Effector CD4-positive, alpha-beta T cell (primary cell): ENCODE measurements at places on chromosomes 16 and 17.

DNA sequence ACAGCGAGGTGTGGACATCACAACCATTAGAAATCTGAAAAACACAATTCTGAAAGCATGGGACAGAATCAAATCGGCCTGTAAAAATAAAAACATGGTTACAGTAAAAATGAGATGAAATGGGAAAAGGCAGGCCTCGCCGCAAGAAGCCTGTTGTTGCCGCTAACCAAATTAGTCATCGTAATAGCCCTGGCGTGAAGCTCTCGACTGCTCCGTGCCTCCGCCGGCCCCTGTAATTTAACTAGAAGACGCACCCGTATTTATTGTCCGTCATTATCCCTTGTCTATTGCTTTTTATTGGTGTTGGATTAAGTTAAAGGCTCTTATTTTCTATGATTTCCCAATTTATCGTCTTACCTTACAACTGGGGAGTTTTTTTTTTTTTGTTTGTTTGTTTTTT is 334.6 kb upstream of the EEF2KMT start:
- no peak for DNase-seq

- no peak for DNase-seq
Measured at GRCh38 chr16:66491716-66492064, 58.2 kb downstream of the TK2 start.

GRCh38 chr17:67639555-67639954 is 78.2 kb upstream of the NOL11 start:
- no peak for DNase-seq

DNA sequence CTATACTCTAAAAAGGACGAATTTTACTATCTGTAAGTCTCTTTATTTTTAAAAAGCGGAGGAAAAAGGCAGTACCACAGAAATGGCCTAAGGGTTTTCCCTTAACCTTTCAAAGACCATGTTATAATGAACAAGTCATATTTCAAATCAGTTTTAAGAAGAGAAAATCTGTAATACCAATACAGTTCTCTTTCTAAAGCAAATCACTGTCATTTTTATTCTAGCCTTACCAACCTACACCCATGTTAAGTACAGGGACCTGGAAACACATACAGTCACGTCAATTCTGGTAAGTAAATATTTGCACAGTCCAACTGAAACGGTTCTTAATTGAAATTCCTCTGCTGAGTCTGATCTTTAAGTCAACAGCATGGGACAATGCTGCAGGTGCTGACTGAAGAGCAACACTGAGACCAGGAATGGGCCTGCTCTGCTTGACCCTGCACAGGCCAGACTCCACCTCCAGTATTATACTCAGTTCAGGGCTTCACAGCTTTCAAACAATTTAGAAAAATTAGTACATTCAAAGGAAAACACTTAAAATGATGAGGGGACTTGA is 20.2 kb downstream of the MBTPS1 start:
- no peak for DNase-seq

DNA sequence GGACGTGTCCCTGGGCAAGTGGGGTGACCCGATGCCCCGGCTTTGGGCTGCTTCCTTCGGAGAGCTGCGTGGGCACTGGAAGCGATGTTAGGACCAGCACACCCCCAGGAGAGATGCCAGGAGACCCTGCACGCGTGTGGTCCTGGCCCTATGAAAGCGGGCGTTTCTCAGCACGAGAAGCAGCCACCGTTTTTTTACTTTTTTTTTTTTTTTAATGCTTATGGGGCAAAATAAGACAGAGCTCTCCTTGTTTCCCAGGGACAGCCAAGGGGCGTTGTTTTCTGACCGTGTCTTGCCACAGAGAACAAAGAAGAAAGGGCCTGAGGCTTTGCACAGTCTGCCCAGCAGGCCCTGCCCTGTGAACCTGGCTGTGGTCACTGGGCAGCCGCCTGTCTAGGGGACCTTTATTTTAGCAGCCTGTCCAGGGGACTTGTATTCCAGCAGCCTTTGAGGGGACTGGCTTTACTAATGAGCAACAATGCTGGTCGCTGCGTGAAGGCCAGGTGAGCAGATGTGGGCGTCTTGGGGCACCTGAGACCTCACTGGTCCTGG is 996 bp downstream of the SLC25A10 start:
- no peak for DNase-seq

- DNase-seq = no peak
Measured at GRCh38 chr17:38874505-38875400, 4.9 kb downstream of the LASP1 start.

GRCh38 chr16:969508-970385 is 1.0 kb downstream of the LMF1 start:
- no peak for DNase-seq

GRCh38 chr17:42709561-42709960 is 27.2 kb downstream of the CNTNAP1 start:
- DNase-seq = no peak
